RWPE2 (cell line): ENCODE measurements at places on chromosomes 13 and 19.
A peak's percentile ranks its signal among the peaks of the same experiment; 100 is the strongest.

- no peak for DNase-seq
Measured at GRCh38 chr19:10764340-10764894, 46.5 kb downstream of the DNM2 start.

DNA sequence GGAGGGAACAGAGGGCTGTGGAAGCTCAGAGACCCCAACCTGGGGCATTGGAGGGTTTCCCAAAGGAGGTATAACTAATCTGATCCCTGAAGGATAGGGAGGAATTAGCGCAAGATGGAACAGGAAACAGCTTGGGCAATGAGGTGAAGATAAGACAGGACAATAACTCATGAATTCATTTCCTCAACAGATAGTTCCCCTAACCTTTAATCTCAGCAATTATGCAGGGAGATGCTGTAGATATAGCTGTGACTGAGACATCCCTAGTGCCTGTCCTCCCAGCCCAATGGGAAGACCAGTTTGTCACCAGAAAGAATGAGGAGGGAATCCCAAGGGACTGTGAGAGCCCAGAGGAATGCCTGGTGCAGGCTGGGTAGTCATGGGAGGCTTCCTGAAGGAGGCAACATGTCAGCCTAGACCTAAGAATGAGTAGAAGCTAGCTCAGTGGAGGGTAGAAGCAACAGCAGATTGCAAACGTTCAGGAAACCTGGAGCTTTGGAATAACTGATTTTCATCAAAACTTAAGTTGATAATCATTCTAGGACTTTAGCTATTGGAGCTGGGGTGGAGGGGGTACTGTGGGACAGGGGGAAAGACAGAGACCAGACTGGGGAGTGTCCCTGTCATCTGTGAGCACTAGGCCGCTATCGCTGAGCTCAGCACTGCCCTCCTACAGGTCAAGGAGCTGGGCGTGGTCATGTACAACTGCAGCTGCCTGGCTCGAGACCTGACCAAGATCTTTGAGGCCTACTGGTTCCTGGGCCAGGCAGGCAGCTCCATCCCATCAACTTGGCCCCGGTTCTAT is 18.8 kb downstream of the HIPK4 start:
- no peak for DNase-seq

- DNase-seq: no peak
Measured at GRCh38 chr13:89827552-89827951, 1519.9 kb upstream of the MIR17HG start.

DNA sequence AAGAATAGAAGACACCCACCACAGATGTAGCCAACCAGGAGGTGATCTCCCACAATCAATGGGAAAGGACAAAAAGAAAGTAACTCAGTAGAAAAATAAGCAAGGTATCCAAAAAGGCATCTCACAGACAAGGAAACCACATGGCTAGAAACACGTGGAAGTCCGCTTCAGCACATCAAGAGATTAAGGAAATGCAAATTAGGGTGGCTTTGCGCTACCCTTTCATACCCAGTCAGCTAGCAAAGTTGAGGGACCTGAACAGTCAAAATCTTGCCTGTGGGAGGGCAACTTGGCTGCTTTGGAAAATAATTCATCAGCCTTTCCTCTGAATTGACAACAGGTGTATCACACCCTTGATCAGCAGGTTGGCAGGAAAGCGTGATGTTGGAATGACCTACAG is 11.6 kb upstream of the UQCR11 start:
- DNase-seq: no peak

DNA sequence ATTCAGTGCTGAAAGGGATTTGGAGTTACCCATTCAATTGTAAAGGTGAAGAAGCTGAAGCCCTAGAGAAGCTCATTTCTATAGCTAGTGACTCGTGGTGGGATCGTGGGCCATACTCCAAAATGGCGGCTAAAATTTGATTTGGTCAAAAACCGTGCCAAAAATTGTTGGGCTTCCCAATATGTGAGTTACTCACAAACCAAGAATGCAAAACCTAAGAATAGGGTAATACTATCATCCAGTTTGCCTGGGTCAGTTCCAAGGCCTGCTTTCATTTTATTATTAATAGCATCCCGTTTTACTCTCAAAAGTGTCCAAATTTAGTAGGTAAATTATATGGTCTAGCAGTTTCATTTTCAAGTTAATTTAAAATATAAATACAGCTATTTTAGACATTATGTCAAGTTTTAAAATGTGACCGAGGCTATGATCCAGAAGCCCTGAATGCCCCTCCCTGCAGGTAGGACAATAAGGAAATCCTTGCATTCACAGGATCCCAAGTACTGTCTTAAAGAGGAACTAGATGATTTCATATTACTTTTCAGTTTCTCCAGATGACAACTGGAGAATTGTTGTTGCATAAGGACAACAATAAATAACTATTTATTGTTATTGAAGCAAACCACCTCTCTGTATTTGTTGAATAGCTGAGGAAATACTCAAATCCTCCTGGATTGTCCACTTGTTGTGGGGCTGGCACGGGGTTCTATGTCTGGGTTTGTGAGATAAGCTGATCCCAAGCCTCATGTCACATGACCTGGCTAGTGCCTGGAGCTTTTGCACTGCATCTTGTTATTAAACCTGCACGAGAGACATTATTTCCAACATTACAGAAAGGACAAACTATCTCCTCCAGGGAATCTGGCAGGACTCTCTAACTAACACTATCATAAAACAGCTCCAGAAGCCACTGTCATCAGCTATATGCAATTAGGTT is 11.6 kb upstream of the RAP2A start:
- no peak for DNase-seq

- DNase-seq: no peak
Measured at GRCh38 chr13:23020246-23020843, 160.4 kb upstream of the SGCG start.

- DNase-seq: no peak
Measured at GRCh38 chr13:23570921-23571315, 706 bp downstream of the TNFRSF19 start.

DNA sequence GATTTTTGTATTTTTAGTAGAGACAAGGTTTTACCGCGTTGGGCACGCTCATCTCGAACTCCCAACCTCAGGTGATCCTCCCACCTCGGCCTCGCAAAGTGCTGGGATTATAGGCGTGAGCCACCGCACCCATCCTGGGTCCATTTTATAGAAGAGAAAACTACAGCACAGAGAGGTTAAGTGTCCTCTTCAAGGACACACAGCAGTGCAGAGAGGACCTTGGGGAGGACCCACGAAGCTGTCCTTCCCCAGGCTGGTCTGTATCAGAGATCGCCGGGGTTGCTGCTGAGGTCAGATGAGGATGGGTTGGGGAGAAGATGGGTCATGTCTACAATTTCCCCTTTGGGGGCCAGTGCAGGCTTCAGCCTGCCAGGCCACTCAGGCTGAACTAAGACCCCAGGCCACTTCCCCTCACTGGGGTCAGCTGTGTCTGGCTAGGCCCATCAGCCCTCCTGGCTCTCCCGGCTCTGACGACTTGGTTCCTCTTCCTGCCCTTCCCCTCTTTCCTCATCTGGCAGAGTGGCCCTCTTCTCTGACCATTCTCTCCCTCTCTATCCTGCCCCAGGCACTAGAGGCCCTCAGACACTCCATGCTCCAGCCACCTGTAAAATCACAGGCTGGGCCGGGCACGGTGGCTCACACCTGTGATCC is 9.6 kb downstream of the MYO1F start:
- DNase-seq: no peak

DNA sequence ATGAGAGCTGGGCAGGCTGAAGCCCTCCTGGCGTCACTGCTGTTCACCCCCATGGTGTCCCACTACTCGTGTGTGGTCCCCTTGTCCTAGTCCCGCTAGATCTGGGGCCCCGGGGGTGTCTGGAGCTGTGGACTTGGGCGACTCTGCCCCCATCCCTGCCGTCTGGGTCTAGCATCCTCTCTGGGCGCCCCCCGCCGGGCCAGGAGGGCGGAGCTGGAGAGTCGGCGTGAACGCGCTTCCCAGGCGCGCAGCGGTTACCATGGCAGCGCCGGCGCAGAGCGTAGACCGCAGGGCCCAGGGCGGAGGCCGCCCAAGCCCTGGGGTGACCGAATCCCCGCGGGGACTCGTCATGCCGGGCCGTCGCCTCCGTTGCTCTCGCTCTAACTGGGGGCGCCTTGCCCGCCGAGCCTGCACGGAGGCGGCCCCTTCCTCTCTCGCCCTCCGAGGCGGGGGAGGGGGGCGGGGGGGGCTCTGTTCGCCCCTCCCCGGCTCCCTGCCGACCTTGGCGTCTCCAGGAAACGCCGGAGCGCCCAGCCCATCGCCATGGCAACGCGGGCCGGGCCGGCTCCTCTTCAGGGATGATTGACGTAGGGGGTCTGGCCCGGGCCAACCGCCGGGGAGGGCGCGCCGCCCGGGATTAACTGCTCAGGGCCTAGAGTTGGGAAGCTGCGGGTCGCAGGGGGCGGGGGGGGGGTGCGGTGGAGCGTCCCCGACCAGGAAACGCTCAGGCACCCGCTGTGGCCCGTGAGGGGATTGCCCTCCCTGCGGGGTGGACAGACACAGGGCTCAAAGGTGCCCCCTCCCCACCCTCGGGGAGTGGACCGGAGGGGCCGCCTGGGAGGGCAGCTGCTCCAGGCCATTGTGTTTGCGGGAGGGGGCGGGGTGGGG is 8.9 kb downstream of the ISYNA1 start:
- DNase-seq: no peak

DNA sequence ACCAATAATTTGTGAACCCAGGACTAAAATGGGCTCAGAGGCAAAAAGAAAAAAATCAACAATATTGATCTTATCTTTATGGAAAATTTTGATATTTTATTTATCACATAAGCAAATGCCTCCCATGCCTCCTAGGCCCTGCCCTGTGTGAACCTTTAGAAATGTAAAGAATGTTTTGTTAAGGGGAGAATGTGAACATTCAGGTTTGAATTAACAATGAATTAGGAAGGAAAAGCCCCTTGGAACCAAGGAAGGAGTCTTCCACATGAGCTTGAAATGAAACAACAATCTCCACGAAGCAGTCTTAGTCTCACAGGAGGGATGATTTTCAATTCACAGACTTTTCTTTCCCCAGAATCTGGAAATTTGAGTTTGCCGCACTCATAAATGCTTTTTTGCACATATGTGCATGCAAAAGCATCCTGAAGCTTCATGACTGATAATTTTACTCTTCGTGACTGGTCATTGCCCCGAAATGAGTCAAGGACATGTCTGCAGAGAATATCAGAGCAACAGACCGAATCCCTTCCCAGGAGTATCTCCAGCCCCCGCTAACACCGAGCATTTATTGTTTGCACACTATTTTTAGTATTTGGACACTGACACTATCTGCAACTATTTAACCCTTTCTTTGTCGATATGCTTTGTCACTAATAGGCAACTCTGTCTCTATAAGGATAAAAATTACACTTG is 135.2 kb downstream of the DCT start:
- DNase-seq: no peak

- no peak for DNase-seq
Measured at GRCh38 chr19:15197275-15197941, 3.4 kb downstream of the NOTCH3 start.

GRCh38 chr13:31105020-31105795 is 56.5 kb downstream of the HSPH1 start:
- no peak for DNase-seq

DNA sequence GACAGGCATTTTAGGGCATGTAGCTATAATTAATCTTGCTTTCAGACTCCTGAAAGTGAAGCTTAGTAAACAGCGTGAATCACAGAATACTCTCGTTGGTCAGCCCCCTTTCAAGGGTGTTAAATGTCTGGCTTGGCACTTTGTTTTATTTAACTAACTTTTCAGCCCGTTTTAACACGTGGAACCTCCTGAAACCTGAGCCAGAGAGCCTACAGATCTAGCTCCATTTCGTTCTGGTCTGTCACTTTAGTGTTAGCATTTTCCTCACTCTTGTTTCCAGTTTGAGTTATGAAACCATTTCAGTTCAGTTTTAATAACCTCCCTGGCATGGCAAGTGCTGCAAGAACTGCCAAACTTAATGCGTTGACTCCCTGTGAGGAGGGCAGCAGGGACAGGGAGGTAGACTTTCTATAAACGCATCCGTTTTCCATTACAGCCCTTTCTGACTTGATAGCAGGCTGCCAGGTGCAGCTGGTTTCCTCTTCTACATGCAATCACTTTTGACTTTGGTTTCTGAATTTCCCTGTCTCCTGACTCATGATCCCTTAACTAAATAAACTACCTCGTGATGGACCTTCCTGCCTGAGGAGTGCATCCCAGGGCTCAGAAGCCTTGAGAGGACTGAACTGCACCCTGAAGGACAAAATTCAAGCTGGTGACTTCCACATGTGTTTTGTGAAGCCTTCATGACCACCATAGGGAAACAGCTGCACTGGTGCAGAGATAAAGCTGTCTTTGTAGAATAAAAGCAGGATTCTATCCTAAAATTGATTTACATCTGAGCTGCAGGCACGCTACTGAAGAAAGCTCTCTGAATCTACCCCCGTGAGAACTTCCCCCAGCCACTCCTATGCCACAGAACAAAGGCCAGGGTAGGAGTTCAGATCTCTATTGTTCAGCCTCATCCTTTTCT is 192.6 kb downstream of the DLEU7 start:
- no peak for DNase-seq

GRCh38 chr19:41420101-41420880 is 6.9 kb downstream of the B3GNT8 start:
- DNase-seq: no peak

- DNase-seq: no peak
Measured at GRCh38 chr13:49419276-49419675, 24.6 kb downstream of the CAB39L start.

- peak; percentile 58 for DNase-seq
Measured at GRCh38 chr19:49684251-49684982, 5.0 kb upstream of the ADM5 start.

DNA sequence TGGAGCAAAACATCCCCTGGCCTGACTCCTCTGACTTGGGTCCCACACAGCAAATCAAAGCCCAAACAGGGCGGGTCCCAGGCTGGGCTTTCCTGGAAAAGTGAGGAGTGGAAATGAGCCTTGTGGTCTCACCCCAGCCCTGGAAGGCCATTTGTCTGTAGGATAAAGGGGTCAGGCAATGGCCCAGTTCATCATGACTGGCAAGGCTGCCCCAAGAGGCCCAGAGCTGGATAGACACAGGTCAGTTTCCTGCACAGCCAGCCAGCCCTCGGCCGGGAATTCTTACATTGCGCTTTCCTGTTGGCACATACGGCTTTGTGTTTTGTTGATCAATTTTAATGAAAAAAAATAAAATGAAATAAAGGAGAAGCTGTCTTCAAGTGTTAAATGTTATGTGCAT is 174.3 kb downstream of the TSHZ3 start:
- no peak for DNase-seq

DNA sequence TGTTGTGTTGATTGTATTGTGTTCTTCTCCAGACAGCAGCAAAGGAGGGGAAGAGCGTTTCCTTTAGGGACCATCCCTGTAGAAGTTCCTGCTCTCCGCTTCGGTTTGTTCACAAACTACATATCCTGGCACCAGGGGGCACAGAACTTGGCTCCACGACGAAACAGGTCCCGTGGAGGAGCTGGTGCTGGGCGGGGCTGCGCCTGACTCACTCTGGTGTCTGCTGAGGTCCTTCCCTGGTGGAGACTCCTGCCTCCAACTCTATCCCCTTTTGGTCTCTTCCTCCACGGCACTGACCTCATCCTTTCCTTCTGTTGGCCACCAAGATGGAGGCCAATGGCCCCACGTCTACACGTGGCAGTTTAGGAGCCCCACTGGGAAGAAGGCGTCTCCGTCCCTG is 14.7 kb downstream of the TMPRSS9 start:
- DNase-seq: no peak

- DNase-seq: no peak
Measured at GRCh38 chr13:74015137-74015536, 119.1 kb downstream of the KLF12 start.
